Glutamatergic neuron (in vitro differentiated cells): ENCODE measurements at places on chromosomes 7 and 10. TPM values are rescaled to one million over a fixed set of nuclear protein-coding genes. Genes with fewer than 3 reads are reported as not detected.

- no peak overlapping the region for H3K4me3 ChIP-seq
- no peaks in the 10 kb centered on the region for H3K4me1 ChIP-seq
- no peak for DNase-seq
- H3K36me3 ChIP-seq = peaks cover 10% of the 10 kb centered on the region
- H3K27me3 ChIP-seq = no peaks in the 10 kb centered on the region
Measured at GRCh38 chr10:23013581-23014335, 81.6 kb upstream of the MSRB2 start.

- no peak for DNase-seq
- no peak overlapping the region for H3K4me3 ChIP-seq
- H3K36me3 ChIP-seq = no peaks in the 10 kb centered on the region
Measured at GRCh38 chr7:40330408-40330807, 195.6 kb downstream of the SUGCT start.

DNA sequence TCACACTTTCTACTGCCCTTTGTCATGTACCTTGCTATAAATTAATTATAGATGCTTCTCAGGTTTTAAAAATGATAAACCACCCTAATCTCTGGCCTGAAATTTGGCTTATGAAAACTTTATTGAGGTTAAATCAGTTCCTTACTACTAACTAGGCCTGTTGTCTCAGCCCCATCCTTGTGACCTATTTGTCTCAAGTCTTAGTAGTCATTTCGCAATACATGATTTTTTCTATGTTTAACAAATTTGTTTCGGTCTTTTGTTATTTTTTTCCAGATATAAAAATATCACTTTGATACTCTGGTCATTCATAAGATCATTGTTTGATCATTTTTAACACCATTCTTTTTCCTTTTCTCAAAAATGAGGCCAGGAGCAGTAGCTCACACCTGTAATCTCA is 411.6 kb downstream of the GFRA1 start:
- no peaks in the 10 kb centered on the region for H3K36me3 ChIP-seq
- H3K4me1 ChIP-seq = peaks cover 51% of the 10 kb centered on the region
- peak overlapping the region; percentile 34 for H3K4me3 ChIP-seq
- peak overlapping the region; percentile 98 for H3K27ac ChIP-seq
- DNase-seq = no peak

GRCh38 chr7:27073076-27073475 is 22.7 kb downstream of the HOXA1 start:
- no peak overlapping the region for H3K27ac ChIP-seq
- DNase-seq = no peak
- H3K4me3 ChIP-seq = no peak overlapping the region

- H3K36me3 ChIP-seq = no peaks in the 10 kb centered on the region
- H3K4me1 ChIP-seq = no peaks in the 10 kb centered on the region
- no peak overlapping the region for H3K4me3 ChIP-seq
Measured at GRCh38 chr7:81594767-81595166, 175.1 kb downstream of the HGF start.

DNA sequence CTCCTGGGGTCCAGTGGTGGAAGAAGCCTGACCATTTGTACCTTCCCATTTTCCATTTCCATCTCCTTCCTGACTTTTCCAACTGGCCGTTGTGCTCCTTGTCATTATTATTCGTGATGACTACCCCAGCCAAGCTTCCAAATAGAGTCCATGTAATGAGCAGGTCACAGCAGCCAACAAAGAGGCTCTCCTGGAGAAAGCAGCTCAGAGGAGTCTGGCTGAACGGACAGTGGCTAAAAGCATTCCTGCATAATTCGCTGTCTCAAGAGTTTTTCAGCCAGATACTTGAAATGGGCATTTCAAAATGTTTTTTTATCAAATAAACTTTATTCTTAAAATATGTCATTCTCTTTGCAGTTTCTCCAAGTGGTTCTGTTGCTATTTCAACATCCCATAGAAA is 458.6 kb downstream of the INHBA start:
- H3K4me3 ChIP-seq = no peak overlapping the region
- H3K36me3 ChIP-seq = no peaks in the 10 kb centered on the region
- peaks cover 2% of the 10 kb centered on the region for H3K27me3 ChIP-seq
- DNase-seq = no peak
- no peak overlapping the region for H3K27ac ChIP-seq
- peaks cover 2% of the 10 kb centered on the region for H3K4me1 ChIP-seq

GRCh38 chr7:131231381-131232220 is 96.1 kb upstream of the MKLN1 start:
- no peaks in the 10 kb centered on the region for H3K36me3 ChIP-seq
- H3K27ac ChIP-seq = no peak overlapping the region
- H3K4me3 ChIP-seq = no peak overlapping the region
- no peaks in the 10 kb centered on the region for H3K4me1 ChIP-seq
- peaks cover 4% of the 10 kb centered on the region for H3K27me3 ChIP-seq

GRCh38 chr7:122482212-122482611 is 177.7 kb upstream of the FEZF1 start:
- no peaks in the 10 kb centered on the region for H3K27me3 ChIP-seq
- H3K4me1 ChIP-seq = no peaks in the 10 kb centered on the region
- H3K36me3 ChIP-seq = no peaks in the 10 kb centered on the region
- H3K27ac ChIP-seq = no peak overlapping the region
- H3K4me3 ChIP-seq = no peak overlapping the region
- no peak for DNase-seq

- peaks cover 1% of the 10 kb centered on the region for H3K27me3 ChIP-seq
- H3K36me3 ChIP-seq = no peaks in the 10 kb centered on the region
- no peak overlapping the region for H3K4me3 ChIP-seq
- no peak for DNase-seq
Measured at GRCh38 chr10:84695902-84696301, 367.5 kb downstream of the CCSER2 start.

GRCh38 chr10:103784723-103785418 is 70.5 kb downstream of the SH3PXD2A start:
- DNase-seq = no peak
- peaks cover 10% of the 10 kb centered on the region for H3K4me1 ChIP-seq
- H3K27ac ChIP-seq = no peak overlapping the region
- H3K36me3 ChIP-seq = no peaks in the 10 kb centered on the region
- H3K4me3 ChIP-seq = no peak overlapping the region

DNA sequence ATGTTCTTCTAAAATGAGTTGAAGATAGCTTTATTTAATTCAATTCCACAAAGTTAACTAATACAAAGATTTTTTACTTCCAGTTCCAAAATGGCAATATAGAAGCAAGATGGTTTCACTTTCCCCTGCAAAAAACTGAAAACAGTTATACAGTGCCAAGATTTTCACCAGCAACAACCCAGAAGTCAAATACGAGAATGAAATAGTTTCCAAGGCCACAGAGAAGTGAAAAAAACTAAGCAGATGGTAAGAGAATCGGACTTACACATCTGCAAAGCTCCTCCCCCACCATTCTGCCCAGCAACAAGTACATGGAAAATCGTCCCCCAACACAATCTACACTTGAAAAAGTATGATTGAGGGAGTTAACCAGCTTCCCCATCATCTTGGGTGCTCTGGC is 30.3 kb upstream of the KEL start:
- DNase-seq = no peak
- H3K4me3 ChIP-seq = no peak overlapping the region
- H3K4me1 ChIP-seq = no peaks in the 10 kb centered on the region
- no peaks in the 10 kb centered on the region for H3K36me3 ChIP-seq
- H3K27me3 ChIP-seq = no peaks in the 10 kb centered on the region

- no peaks in the 10 kb centered on the region for H3K27me3 ChIP-seq
- no peak overlapping the region for H3K27ac ChIP-seq
- H3K36me3 ChIP-seq = peaks cover 4% of the 10 kb centered on the region
- peaks cover 6% of the 10 kb centered on the region for H3K4me1 ChIP-seq
- H3K4me3 ChIP-seq = no peak overlapping the region
Measured at GRCh38 chr10:13839430-13839990, 252.7 kb downstream of the PRPF18 start.

DNA sequence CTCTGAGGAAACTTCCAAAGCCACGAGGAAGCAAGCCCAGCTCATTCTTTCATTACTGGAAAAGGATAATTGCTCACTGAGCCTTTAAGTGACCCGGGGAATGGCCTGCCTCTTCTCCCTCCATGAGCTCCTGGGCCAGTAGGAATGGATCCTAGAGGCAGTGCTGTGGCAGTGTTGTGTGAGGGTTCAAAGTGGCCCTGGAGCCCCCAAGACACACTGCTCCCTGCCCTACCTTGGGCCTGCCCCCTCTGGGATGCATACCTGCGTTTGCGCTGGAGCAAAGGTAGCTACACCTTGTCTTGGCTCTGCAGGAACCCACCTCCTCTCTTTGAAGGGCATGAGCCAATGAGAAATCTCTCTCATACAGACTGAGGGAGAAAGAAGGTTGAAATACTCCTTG is 115.8 kb upstream of the ANLN start:
- no peaks in the 10 kb centered on the region for H3K36me3 ChIP-seq
- peaks cover 30% of the 10 kb centered on the region for H3K4me1 ChIP-seq
- H3K4me3 ChIP-seq = no peak overlapping the region
- no peak for DNase-seq
- H3K27me3 ChIP-seq = peaks cover 5% of the 10 kb centered on the region

DNA sequence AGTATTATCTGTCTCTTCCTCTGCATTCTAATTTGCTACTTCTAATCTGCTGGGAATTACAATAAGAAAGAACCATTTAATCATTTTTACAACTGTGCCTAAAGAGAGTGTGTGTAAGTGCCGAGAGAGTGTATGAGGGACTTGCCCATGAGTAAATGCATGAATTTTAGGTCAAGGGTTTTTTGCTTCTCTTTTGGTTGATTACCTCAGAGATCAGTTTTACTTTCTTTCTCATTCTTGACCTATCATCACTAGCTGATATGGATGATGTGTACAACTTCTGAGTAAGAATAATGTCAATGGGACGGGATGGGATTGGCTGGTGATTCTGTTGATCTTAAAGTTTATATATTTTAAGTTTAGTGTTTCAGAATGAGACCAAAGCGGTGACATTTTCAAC is 47.8 kb downstream of the IKZF1 start:
- H3K36me3 ChIP-seq = no peaks in the 10 kb centered on the region
- H3K27me3 ChIP-seq = peaks cover 3% of the 10 kb centered on the region
- no peak for DNase-seq
- no peak overlapping the region for H3K27ac ChIP-seq
- H3K4me1 ChIP-seq = peaks cover 10% of the 10 kb centered on the region

- H3K27me3 ChIP-seq = no peaks in the 10 kb centered on the region
- no peak for DNase-seq
- H3K4me1 ChIP-seq = peaks cover 30% of the 10 kb centered on the region
- no peaks in the 10 kb centered on the region for H3K36me3 ChIP-seq
- H3K27ac ChIP-seq = no peak overlapping the region
Measured at GRCh38 chr10:34795334-34795733, 19.8 kb downstream of the PARD3 start.

GRCh38 chr7:111094419-111094818 is 3.5 kb downstream of the LRRN3 start:
- no peak for DNase-seq
- H3K36me3 ChIP-seq = no peaks in the 10 kb centered on the region
- peak overlapping the region; percentile 12 for H3K4me3 ChIP-seq
- no peak overlapping the region for H3K27ac ChIP-seq
- peaks cover 44% of the 10 kb centered on the region for H3K4me1 ChIP-seq
- H3K27me3 ChIP-seq = peaks cover 4% of the 10 kb centered on the region

GRCh38 chr7:87574630-87575029 is 26.1 kb downstream of the ABCB1 start:
- no peaks in the 10 kb centered on the region for H3K4me1 ChIP-seq
- H3K36me3 ChIP-seq = no peaks in the 10 kb centered on the region
- DNase-seq = no peak
- H3K4me3 ChIP-seq = no peak overlapping the region
- no peaks in the 10 kb centered on the region for H3K27me3 ChIP-seq

DNA sequence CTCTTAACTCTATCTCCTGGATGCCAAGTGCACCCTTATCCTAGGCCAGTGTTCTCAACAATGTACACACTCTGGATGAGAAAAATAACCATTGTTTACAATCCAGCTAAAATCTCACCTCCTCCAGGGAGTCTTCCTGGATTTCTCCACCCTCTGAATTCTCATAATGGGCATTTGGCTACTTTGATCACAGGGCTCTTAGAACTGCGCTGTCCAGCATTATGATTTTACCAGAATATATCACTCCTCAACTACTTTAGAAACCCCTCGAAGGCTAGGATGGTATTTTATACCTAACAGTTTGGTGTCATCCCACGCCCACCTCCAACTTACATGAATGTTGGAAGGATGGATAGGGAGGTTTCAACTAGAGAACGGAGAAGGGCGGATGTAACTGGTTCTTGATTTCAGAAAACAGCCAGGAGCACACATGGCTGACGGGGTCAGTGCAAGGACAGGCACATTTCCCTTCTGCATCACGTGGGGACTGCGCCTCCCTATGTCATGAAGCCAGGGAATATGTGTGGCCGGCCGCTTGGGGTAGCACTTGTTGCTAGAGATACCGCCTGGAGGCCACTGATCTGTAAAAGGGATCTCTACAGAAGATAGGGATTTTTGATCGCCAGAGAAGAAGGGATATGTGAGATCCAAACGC is 1.2 kb upstream of the ATP6V0E2 start:
- H3K4me1 ChIP-seq = peaks cover 10% of the 10 kb centered on the region
- no peaks in the 10 kb centered on the region for H3K36me3 ChIP-seq
- DNase-seq = peak; percentile 65
- no peaks in the 10 kb centered on the region for H3K27me3 ChIP-seq
- peak overlapping the region; percentile 81 for H3K4me3 ChIP-seq
- H3K27ac ChIP-seq = peak overlapping the region; percentile 55

- no peaks in the 10 kb centered on the region for H3K36me3 ChIP-seq
- no peaks in the 10 kb centered on the region for H3K27me3 ChIP-seq
- no peak for DNase-seq
- no peak overlapping the region for H3K27ac ChIP-seq
Measured at GRCh38 chr10:14527915-14528314, 197.2 kb upstream of the FRMD4A start.

GRCh38 chr10:62249957-62250356 is 18.7 kb downstream of the RTKN2 start:
- no peak overlapping the region for H3K4me3 ChIP-seq
- no peaks in the 10 kb centered on the region for H3K27me3 ChIP-seq
- H3K36me3 ChIP-seq = no peaks in the 10 kb centered on the region
- H3K27ac ChIP-seq = no peak overlapping the region
- peaks cover 6% of the 10 kb centered on the region for H3K4me1 ChIP-seq

The TUBB8 gene
- total RNA-seq = 1.1 TPM

The MKX gene
- 0.42 TPM for total RNA-seq

The NEUROD6 gene
- total RNA-seq = not detected

The CTNNA3 gene
- 3.3 TPM for total RNA-seq

The ACSM6 gene
- not detected for total RNA-seq

The PAPOLB gene
- 1.2 TPM for total RNA-seq

The PIP gene
- not detected for total RNA-seq

The PMS2 gene
- 24.3 TPM for total RNA-seq

The TBRG4 gene
- total RNA-seq = 90.1 TPM

The STEAP1 gene
- not detected for total RNA-seq

The AGAP5 gene
- total RNA-seq = 10.9 TPM
